Activated CD8-positive, alpha-beta memory T cell treated with anti-CD3 and anti-CD28 coated beads, Interleukin-2, amount 10 ng/mL, durations not matched to agents 7 days and 5 days (primary cell): ENCODE measurements at places on chromosomes 7 and 10.

- no peak for DNase-seq
Measured at GRCh38 chr10:5685764-5686240, 1.2 kb downstream of the TASOR2 start.

DNA sequence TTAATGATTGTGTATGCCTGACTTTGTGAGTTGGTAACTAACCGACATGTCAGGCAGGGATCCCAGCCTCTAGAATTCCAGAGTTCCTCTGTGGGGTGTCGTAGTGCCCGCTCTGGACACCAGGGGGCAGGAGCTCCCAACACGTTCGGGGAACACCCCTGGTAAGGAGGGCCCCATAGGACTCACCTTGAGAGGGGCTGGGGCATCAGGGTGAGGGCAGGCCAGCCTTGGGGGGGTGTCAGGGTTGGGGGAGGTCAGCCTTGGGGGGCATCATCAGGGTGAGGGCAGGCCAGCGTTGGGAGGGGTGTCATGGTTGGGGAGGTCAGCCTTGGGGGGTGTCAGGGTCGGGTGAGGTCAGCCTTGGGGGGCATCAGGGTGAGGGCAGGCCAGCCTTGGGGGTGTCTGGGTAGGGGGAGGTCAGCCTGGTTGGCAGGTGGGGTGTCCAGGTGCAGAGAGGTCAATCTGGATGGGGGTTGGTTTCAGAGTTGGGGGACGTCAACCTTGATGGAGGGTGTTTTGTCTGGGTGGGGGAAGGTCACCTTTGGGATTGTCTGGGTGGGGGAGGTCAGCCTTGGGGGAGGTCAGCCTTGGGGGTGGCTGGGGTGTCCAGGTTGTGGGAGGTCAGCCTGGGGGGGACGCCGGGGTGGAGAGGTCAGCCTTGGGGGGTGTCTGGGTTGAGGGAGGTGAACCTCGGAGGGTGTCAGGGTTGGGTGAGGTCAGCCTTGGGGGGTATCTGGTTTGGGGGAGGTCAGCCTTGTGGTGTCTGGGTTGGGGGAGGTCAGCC lies 45.6 kb upstream of the SUN1 start:
- peak; percentile 69 for DNase-seq

DNA sequence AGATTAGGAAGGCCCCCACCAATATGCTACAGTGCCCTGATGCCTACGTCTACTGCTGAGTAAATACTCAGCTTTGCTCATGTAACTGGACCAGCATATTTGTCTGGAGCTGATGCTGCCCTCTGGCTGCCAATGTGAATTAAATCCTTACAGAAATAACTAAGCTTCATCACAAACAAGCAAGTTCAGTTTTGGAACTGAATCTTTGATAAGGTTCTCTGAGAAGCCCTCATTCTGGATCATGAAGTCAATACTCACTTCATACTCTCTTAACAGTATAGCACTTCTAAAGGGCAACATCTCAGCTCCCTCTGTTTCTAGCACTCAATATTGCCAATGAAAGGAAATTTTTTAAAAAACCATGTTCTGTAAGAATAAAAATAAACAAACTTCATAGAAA lies 246.7 kb downstream of the ETV1 start:
- no peak for DNase-seq

DNA sequence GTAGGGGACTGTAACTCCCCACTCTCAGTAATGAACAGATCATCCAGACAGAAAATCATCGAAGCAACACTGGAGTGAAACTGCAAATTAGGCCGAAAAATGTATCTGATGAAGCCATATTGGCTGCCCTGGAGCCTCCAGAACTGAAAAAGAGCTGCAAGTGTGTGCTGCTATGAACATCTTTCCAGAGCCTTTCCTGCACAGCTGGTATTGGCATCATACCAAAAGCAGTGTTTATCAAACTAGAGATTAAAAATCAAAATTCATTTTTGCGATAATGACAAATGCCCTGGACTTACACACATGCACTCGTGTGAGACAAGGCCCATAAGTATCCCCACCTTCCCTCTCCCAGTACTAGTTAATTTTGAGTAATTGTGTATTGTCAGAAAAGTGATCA lies 6.8 kb upstream of the CLDN12 start:
- DNase-seq: no peak

DNA sequence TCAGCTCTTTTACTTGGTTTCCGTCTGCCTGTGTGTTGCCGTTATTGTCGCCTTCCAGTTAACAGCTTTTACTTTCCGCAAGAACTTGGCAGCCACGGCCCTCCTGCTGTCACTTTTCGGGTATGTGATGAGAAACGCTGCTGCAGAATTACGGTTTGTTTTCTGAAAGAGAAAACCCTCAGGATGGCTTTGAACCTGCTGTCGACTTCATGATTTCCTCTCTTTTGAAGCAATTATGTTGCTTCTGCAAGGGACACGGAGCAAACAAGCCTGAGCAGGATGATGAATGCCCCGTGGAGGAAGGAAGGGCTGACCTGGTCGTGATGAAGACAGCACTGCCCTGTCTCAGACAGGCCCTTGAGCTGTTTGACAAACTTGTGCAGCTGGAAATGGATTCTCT lies 339.8 kb downstream of the ABCA13 start:
- DNase-seq: no peak

DNA sequence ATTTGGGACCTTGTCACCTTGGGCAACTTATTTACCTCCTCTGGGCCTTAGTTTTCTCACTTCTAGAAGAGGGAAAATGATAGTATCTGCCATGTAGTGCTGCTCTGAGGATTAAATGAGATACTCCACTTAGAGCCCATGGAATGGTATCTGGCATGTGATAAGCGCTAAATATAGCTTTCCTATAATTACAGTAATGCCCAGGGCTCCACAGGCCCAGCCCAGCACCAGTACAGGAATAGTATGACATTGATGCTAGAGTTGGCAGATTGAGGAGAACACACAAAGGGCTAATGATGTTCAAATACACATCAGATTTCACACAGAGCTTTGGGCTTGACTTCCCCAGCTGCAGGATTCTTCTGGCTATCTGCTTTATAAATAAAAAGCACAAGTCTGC lies 34.9 kb downstream of the FAS start:
- DNase-seq: no peak

GRCh38 chr7:76142861-76143260 lies 58.8 kb upstream of the SRRM3 start:
- DNase-seq: no peak

GRCh38 chr10:132796846-132797245 lies 10.9 kb upstream of the NKX6-2 start:
- no peak for DNase-seq

DNA sequence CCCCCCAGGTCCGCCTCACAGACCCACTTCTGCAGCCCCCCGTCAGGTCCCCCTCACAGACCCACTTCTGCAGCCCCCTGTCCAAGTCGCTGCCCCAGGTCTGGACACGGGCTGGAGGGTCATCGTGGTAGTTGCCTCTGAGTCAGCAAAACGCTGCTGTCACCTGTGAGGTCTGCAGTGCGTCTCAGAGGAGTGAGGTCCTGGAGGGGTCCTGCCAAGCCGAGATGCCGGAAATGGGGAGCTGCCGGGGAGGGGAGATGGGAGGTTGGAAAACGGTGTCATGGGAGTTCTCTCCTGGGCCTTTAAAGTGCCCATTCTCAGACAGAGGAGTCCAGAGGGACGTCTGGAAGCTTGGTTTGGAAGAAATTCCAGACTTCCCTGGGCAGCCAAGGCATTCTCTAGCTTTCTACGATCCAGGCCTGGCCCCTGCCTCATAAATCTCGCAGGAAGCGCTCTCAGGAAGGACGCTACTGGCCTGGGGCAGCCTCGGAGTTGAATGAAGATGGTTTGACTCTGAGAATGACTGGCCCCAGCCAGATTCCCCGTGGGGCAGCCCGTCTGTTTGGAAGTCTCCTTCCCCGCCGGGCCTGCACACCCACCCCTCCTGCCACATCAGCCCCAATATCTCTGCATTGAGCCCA lies 38.7 kb downstream of the CALML3 start:
- DNase-seq: no peak

GRCh38 chr10:110432814-110433565 lies 64.7 kb upstream of the DUSP5 start:
- DNase-seq: no peak

DNA sequence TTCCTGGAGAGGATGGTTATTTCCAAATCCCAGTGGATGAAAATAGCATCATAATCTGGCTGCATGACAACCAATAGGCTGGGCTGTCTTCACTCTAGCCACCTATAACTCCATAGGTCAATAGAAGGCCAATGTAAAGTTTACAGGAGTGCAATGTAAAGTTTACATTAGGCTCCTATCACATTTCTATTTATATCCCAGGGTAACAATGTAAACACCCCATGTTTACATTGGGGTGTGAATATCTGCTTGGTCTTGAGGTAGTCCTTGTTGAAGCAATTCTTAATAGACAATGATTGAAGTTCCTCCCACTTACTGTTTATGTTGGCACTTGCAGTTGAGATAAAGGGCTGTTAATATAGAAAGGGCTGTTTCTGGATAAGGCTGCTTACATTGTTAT lies 21.5 kb downstream of the CH25H start:
- no peak for DNase-seq

DNA sequence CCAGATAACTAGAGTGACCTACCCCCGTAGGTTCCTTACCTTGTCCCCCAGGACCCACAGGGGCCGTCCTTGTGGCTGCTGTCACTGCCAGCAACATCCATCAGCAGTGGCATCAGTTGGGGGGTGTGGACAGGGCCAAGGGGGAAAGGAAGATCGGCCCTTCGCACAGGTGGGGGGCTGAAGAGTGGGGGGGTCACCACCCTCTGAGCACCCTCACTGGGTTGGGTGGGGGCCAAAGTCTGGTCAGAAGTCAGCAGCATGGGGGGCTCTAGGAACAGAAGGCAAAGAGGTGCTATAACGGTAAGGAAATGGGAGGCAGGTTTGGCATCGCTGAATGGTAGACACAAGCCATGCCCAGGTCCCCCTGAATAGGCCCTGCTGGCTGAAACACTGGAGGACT lies 4.6 kb downstream of the NOBOX start:
- DNase-seq: no peak

- no peak for DNase-seq
Measured at GRCh38 chr7:133015888-133016287, 66.0 kb downstream of the CHCHD3 start.
